Stomach (tissue), 19 donors: ENCODE measurements at places on chromosomes 16 and 17. TPM values are rescaled to one million over a fixed set of nuclear protein-coding genes. Genes with fewer than 3 reads are reported as not detected.

DNA sequence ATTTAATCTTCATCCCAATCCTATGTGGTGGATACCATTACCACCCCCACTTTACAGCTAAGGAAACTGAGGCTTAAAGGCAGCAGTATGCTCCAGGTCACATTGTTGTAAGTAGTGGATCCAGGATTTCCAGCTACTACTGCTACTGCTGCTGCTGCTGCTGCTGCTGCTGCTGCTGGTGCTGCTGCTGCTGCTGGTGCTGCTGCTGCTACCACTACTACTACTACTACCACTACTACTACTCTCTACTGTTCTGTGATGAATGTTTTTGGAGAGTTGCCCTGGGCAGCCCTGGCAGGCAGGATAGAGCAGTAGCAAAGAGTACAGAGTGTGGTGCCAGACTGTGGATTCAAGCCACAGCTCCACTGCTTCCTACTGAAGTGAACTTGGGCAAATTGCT lies 49.3 kb upstream of the SLC12A3 start:
- H3K4me3 ChIP-seq: no peak overlapping the region
- no peak for DNase-seq
- no peak overlapping the region for H3K27ac ChIP-seq
- H3K36me3 ChIP-seq: peaks cover 19% of the 10 kb centered on the region

DNA sequence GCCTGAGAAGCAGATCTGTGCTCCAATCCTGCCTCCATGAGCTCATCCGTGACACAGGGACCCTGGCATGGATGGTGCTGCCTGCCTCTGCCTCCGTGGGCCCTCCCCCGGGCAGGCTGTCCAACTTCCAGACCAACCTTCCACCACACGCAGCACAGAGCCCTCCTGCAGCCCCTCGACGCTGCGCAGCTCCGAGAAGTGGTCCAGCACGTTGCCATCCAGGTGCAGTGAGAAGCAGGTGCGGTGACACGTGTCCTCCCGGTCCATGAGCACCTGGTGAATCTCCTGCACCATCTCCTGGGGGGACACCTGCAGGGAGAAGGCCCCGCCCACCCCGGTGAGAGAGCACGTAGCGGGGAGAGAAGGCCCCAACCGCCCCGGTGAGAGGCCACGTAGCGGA lies 8.4 kb downstream of the CLUH start:
- peaks cover 65% of the 10 kb centered on the region for H3K36me3 ChIP-seq
- H3K4me3 ChIP-seq: no peak overlapping the region
- DNase-seq: no peak
- peaks cover 25% of the 10 kb centered on the region for H3K4me1 ChIP-seq
- H3K27ac ChIP-seq: no peak overlapping the region
- H3K27me3 ChIP-seq: no peaks in the 10 kb centered on the region

DNA sequence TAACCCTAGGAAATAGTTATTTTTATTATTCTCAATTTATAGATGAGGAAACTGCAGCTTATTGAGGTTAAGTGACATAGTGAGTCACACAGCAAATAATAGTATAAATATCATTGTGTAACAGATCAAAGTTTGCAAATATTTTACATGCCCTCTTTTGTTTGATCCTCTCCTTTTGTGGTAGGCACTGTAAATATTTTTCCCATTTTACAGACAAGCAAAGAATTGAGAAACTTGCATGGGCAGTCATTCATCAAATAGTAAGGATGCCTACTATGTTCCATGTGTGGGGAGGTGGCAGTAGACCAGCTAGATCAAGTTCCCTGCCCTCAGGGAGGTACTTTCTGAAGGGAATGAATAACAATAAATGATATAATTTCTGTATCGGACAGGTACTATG lies 173.0 kb downstream of the PHKB start:
- no peaks in the 10 kb centered on the region for H3K27me3 ChIP-seq
- no peak overlapping the region for H3K4me3 ChIP-seq
- no peak overlapping the region for H3K27ac ChIP-seq
- no peaks in the 10 kb centered on the region for H3K4me1 ChIP-seq
- peaks cover 28% of the 10 kb centered on the region for H3K36me3 ChIP-seq
- no peak for DNase-seq

GRCh38 chr16:30947859-30948666 lies 805 bp upstream of the ORAI3 start:
- H3K4me1 ChIP-seq: peaks cover 50% of the 10 kb centered on the region
- DNase-seq: peak; percentile 98
- no peaks in the 10 kb centered on the region for H3K27me3 ChIP-seq
- H3K36me3 ChIP-seq: peaks cover 41% of the 10 kb centered on the region

DNA sequence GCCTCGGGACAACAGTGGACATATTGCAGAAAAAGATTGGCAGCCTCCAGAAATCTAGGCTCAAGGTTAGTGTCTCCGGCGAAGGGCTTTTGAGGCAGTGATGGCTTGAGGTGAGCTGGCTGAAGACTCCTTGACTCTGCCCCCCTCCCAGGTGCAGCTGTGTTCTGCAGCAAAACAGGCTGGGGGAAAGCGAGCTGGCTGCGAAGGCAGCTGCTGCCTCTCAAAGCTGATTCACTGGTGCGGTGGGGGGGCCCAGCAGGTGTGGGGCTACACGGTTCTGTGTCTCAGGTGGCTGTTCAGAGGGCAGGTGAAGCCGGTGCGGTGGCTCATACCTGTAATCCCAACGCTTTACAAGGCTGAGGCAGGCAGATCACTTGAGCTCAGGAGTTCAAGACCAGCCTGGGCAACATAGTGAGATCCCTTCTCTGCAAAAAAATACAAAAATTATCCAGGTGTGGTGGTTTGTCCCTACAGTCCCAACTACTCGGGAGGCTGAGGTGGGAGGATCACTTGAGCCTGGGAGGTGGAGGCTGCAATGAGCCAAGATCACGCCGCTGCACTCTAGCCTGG lies 22.9 kb downstream of the C16orf96 start:
- H3K4me1 ChIP-seq: no peaks in the 10 kb centered on the region
- no peak overlapping the region for H3K4me3 ChIP-seq
- H3K36me3 ChIP-seq: no peaks in the 10 kb centered on the region
- no peak overlapping the region for H3K27ac ChIP-seq
- DNase-seq: no peak
- H3K27me3 ChIP-seq: no peaks in the 10 kb centered on the region

- no peak within 1 kb of the TSS for H3K27ac ChIP-seq
- peaks cover 17% of the 10 kb centered on the region for H3K4me1 ChIP-seq
- H3K36me3 ChIP-seq: no peaks in the 10 kb centered on the region
- DNase-seq: no peak
Observed at GRCh38 chr16:75495076-75495674, at the start of gene CHST6. CHST6 (minus strand) TSS chr16:75495441; CDS start chr16:75479828, 15,613 bp downstream.

DNA sequence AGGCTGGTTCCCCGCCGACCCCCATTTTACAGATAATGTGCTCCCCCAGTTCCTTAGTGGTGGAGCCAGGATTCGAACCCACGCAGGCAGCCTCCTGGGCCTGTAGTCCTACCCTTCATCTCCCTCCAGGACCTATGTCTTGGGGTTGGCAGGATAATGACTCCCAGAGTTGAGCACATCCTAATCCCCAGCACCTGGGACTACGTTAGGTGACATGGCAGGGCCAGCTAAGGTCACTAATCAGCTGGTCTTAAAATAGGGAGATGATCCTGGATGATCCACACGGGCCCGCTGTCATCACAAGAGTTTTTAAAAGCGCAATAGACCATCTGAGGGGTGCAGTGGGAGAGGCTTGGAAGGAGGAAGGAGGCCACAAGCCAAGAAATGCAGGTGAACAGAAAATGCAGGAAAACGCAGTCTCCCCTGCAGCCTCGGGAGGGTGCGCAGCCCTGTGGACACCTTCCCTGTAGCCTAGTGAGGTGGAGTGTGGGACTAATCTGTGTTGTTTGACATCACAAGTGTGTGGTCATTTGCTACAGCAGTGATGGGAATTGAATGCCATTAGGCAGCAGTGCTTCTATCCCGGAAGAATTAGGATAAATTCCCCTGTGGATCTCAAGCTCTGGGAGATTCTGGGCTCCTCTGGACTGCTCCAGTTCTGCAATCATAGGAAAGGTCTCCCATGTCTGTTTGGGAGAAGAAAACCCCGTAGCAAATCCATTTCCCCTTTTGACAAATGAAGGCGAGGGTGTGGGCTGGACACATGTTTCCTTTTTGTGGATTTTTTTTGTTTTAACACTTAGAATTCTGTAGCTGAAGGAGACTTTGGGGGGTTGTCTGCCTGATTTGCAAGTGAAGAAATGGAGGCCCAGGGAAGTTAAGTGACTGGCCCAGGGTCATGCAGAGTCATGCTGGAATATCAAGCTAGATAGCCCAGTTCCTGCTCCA lies 297.7 kb downstream of the SEC14L1 start:
- peak overlapping the region; percentile 93 for H3K27ac ChIP-seq
- H3K4me1 ChIP-seq: peaks cover 100% of the 10 kb centered on the region
- peaks cover 15% of the 10 kb centered on the region for H3K36me3 ChIP-seq

Gene BRCA1
- total RNA-seq: 40.8 TPM

DNA sequence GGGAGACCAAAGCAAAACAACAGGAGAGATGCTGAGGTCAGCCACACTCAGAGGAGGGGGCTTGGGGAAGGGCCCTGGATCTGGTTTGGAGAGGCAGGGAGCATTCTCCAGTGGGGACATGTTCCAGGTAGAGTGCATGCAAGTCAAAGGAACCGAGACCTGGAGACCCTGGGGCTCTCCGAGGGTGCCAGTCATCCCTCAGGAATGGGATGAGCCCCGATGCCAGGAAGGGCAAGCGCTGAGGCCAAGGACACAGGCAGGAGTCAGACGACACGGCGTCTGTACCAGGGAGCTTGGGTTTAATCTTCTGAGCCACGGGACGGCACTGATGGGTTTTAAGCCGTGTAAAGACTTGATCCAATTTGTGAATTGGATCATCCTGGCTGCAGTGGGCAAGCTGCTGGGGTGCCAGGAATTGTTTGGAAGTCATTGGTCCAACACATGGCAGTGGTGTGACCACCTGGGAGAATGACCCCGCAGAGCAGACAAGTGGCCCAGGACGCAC lies 32.9 kb upstream of the ANKRD40CL start:
- no peak overlapping the region for H3K27ac ChIP-seq
- no peak overlapping the region for H3K4me3 ChIP-seq
- no peaks in the 10 kb centered on the region for H3K27me3 ChIP-seq

GRCh38 chr16:65409510-65409909 lies 287.6 kb upstream of the CDH11 start:
- H3K27ac ChIP-seq: no peak overlapping the region
- H3K36me3 ChIP-seq: no peaks in the 10 kb centered on the region
- DNase-seq: no peak
- H3K4me3 ChIP-seq: no peak overlapping the region
- H3K4me1 ChIP-seq: no peaks in the 10 kb centered on the region

- DNase-seq: no peak
- H3K36me3 ChIP-seq: peaks cover 4% of the 10 kb centered on the region
- H3K27me3 ChIP-seq: no peaks in the 10 kb centered on the region
- H3K27ac ChIP-seq: no peak overlapping the region
- H3K4me1 ChIP-seq: no peaks in the 10 kb centered on the region
- H3K4me3 ChIP-seq: no peak overlapping the region
Observed at GRCh38 chr16:23371368-23371767, 69.3 kb downstream of the SCNN1B start.

GRCh38 chr17:31357839-31358394 lies 33.6 kb upstream of the RAB11FIP4 start:
- no peak overlapping the region for H3K4me3 ChIP-seq
- DNase-seq: no peak
- no peaks in the 10 kb centered on the region for H3K4me1 ChIP-seq
- peaks cover 5% of the 10 kb centered on the region for H3K36me3 ChIP-seq
- H3K27me3 ChIP-seq: no peaks in the 10 kb centered on the region
- no peak overlapping the region for H3K27ac ChIP-seq

DNA sequence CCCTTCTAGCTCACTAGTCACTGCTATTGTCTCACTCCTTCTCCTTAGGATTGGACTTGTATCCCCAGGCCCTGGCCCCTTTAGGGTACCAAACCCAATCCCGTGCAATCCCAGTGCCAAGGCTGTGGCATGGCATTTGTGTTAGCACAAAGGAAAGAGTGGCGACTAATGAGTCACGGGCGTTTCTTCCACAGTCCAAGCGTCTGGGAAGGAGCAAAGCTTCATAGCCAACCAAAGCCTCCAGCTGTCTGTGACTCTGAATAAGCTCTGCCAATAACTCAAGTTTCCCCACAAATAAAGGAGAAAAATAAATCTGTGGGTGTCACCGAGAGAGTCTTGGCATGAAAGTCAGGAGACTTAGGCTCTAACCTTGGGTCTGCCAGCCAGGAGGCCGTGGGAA lies 54.6 kb upstream of the COX10 start:
- no peak for DNase-seq
- H3K27ac ChIP-seq: no peak overlapping the region
- no peaks in the 10 kb centered on the region for H3K27me3 ChIP-seq
- no peaks in the 10 kb centered on the region for H3K36me3 ChIP-seq

Gene SCARF1
- total RNA-seq: 53.1 TPM

- no peak for DNase-seq
- no peaks in the 10 kb centered on the region for H3K27me3 ChIP-seq
- peaks cover 36% of the 10 kb centered on the region for H3K36me3 ChIP-seq
- H3K27ac ChIP-seq: no peak overlapping the region
Observed at GRCh38 chr16:57115168-57115513, 22.8 kb downstream of the CPNE2 start.

Gene PPM1E
- total RNA-seq: 0.89 TPM

DNA sequence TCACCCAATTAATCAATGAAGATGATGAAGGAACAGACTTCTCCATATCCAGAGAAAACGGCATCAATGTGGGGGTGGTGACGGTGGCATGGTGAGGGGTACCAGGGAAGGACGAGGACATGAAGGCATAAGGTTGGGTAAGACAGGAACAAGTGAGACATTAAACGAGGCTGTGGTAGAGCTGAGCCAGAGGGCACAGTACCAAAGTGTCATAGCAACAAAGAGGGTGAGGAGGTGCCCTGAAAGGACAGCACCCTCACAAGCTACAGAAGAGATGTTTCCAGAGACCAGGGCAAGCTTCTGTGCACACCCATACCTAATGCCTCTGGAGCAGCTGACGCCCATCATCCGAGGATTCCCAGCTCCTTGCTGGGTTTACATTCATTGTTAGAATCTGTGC lies 57.5 kb upstream of the TRAP1 start:
- H3K4me3 ChIP-seq: no peak overlapping the region
- H3K27me3 ChIP-seq: no peaks in the 10 kb centered on the region
- no peak overlapping the region for H3K27ac ChIP-seq
- H3K4me1 ChIP-seq: peaks cover 43% of the 10 kb centered on the region
- DNase-seq: no peak

Gene UBE2I
- 42.0 TPM for total RNA-seq

- H3K4me1 ChIP-seq: no peaks in the 10 kb centered on the region
- H3K27me3 ChIP-seq: no peaks in the 10 kb centered on the region
- H3K27ac ChIP-seq: no peak overlapping the region
- H3K36me3 ChIP-seq: no peaks in the 10 kb centered on the region
Observed at GRCh38 chr17:47213540-47213939, 4.4 kb downstream of the MYL4 start.

- H3K4me1 ChIP-seq: peaks cover 14% of the 10 kb centered on the region
- no peaks in the 10 kb centered on the region for H3K36me3 ChIP-seq
- no peak for DNase-seq
- H3K27ac ChIP-seq: no peak overlapping the region
Observed at GRCh38 chr17:28986714-28987655, 18.8 kb downstream of the SEZ6 start.
